ENCODE measurements at places on chromosomes 16 and 17.
A peak's percentile ranks its signal among the peaks of the same experiment; 100 is the strongest.

- peak; percentile 71 for DNase-seq
Measured at GRCh38 chr17:58666858-58667267, 25.0 kb downstream of the TEX14 start.

DNA sequence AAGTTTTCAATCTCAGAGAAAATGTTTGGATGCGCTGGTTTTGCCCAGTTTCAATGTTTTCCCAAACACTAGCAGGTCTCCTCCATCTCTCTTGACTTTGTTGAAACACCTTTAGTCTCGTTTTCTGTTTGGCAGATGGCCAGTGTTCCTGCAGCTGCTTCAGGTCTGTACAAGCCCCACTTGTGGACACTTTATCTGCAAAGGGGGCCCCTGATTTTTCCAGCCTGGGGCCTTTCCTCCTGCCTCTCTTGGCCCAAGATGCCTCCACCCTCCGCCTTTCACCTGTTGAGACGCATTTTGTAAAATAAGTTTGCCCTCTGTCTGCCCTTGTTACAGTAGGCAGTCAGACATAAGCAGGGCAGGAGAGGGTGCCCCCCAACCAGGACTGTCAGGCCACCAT is 21.8 kb upstream of the PRM1 start:
- DNase-seq, result no peak

- no peak for DNase-seq
Measured at GRCh38 chr17:77321649-77322513, 181.1 kb downstream of the SEC14L1 start.

DNA sequence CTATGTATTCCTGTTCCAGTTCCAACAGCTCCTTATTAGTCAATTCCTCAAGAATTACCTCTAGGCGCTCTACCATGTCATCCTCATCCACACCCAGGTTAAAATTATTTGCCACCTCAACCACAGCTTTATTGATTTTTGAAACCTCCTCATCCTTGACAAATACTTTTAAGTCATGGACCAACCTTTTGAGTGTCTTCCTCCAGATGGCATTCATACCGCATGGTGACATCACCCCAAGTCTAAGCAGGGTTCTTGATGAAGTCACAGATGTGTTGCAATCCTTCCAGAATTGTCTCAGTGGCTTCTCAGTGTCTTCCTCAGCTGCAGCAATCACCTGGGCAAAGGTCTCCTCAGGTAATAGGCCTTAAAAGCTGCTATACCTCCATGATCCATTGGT is 40.1 kb downstream of the BCL7C start:
- no peak for DNase-seq

- no peak for DNase-seq
Measured at GRCh38 chr16:74759564-74759963, 15.1 kb downstream of the FA2H start.

DNA sequence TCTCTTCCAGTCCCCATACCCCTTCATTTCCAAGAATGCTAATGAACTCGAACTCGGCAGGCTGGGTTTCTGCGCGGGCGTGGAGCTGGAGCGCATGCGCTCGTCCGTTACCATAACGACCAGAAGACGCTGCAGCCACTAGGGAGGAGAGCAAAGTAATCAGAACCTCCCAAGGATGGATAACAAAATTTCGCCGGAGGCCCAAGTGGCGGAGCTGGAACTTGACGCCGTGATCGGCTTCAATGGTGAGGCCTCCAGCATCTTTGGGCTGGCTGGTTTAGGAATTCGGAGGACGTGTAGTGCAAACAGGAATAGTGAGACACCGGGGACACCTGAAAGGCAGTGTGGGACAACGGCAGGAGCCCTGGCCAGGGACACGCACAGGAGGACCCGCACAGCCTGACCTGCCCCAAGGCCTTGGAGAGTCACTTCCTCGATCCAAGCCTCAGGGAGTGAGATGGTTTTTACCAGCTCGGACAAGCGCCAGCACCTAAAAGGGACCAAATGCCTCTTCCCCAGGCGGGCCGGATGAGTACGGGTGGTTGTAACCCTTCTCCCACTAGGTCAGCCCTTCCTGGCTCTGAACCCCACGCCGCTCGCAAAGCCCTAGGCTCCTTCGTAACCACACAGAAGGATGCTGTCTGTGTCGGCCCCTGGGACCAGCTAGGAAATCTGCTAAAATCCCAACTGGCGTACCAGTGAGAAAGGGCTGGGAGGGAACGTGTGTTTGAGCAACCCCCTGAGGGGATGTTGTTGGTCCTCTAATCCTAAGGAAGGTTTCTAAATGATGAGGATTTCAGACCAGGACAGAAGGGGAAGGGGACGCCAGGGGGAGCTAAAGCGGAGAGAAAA is at the start of gene CFAP52:
TSS of gene CFAP52 (plus strand) at position 122 of the 852 bp plus-strand sequence. CDS start at position 176, 54 bp downstream.
- peak; percentile 66 for DNase-seq

GRCh38 chr16:51565184-51565583 is 414.1 kb upstream of the SALL1 start:
- DNase-seq, result no peak

DNA sequence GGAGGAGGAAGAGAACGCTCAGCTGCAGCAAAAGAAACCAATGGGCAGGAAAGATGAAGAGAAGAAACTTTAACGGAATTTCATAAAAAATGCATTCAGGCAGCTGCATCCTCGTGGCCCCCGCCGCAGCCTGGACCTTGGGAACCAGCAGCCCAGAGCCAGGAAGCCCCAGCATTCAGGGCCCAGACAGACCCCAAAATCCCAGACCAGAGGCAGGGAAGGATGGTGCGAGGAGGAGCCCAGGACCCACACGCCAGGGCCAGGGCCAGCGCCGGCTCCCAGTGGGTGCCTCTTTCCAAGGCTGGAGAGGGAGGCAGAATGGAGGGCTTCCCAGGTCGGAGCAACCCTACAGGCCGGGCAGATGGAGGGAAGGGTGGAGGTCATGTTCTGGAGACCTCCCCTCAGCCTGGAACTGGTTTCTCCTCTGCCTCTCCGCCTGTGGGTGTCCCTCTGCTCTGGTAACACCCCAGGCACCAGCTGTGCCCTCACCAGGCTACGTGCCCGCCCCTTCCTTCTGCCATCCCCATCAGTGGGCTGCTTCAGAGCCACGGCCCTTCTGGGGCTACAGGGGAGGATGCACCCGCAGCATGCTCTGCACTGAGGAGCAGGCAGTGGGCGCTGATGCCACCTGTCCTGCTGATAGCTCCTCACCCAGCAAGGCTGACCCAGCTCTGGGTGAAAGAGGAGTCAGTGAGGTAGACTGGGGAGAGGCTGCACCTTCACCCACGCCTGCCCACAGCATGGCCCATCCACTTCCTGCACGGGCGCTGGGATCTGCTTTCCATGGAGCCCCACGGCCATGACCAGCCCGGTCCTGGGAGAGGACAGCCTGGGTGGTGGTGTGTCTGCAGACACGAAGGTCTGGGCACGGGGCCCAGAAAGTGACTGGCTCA is 1.2 kb upstream of the MIF4GD start:
- DNase-seq, result no peak

GRCh38 chr17:72588961-72589360 is 468.1 kb downstream of the SOX9 start:
- DNase-seq, result peak; percentile 61

DNA sequence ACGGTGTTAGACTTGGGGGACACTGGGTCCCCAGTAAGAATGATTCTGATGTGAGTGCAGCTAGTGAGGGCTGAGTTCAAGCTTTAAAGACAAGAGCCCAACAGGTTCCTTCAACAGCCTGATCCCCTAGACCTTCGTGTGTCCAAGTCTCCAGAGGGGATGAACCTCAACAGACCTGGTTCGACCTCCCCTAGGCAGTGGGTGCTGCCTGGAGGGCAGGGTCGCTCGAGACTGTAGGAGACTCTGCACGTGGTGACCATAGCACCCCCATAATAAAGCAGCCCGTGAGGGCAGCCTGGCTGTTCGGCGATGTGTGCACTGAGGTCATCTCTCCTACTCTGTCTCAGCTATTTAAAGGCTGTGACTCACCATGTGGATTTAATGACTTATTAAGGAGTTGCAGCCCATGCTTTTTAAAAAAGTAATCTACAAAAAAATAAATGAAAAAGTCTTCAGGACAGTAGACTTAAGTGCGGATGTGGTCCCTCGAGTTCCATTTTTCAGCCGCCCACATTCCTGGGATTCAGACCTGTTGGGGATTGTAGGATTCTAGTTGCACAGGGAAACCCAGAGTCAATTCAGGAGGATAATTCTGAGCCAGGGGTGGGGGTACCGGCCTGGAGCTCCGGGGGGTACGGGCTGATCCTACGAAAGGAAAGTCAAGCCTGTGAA is 23.4 kb upstream of the METRNL start:
- no peak for DNase-seq

- DNase-seq, result no peak
Measured at GRCh38 chr16:89194340-89195311, 5.7 kb downstream of the SLC22A31 start.

- DNase-seq, result no peak
Measured at GRCh38 chr16:27450196-27450549, 48.2 kb downstream of the IL21R start.

- DNase-seq, result peak; percentile 39
Measured at GRCh38 chr16:78705694-78706093, 606.2 kb downstream of the WWOX start.

DNA sequence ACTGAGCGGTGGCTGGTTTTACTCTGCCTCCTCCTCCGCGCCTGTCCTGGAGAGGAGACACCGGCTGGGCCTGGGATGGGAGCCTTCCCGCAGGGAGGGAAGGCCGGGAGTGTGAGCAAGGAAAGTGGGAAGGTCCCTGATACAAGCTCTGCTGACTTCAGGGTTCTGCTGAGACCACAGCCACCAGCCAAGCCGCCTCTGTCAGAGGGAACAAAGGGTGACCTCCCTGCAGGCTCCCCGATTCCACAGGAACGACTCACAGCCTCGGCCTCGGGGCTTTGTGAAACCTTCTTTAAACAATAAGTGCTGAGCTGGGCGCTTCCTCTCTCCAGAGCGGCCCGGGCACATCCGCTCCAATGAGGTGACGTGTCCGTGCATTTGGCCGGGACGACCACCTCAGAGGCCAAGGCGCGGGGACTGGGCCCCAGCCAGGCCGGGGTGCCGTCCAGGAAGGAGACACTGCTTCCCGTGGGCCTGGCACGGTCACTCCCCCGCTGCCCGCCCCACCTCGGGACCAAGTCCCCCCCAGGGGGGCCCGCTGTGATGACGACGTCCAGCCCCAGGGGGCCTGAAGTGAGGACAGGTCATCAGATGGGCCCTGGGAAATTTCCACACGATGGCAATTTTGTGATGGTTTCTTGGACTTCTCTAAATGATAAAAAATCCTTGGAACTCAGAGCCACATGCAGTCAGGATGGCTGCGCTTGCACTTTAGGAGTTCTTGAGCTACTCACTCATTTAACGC is 11.8 kb upstream of the CIBAR2 start:
- peak; percentile 36 for DNase-seq

- no peak for DNase-seq
Measured at GRCh38 chr16:58318391-58318790, 23.6 kb upstream of the PRSS54 start.

- no peak for DNase-seq
Measured at GRCh38 chr17:29449865-29450671, 59.9 kb downstream of the TAOK1 start.

All from Caco-2 (cell line).